ENCODE measurements at places on chromosomes 4 and X.

DNA sequence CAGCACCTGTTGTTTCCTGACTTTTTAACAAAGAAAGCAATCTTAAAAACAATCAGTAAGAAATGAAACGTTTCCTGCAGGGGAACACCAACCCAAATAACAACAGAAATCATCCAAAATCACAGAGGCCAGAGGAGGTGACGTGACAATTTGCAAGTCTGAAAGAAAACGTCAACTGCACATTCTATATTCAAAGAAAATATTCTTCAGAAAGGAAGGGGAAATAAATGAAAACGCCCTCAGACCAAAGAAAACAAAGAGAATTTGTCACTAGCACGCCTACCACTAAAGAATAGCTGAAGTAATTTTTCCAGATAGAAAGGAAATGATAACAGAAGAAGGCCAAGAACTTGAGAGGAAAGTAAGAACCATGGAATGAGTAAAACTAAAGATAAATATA, 74.4 kb downstream of the CASP3 start:
- DNase-seq, result no peak

- no peak for DNase-seq
Observed at GRCh38 chr4:75630937-75631329, 605 bp upstream of the CDKL2 start.

DNA sequence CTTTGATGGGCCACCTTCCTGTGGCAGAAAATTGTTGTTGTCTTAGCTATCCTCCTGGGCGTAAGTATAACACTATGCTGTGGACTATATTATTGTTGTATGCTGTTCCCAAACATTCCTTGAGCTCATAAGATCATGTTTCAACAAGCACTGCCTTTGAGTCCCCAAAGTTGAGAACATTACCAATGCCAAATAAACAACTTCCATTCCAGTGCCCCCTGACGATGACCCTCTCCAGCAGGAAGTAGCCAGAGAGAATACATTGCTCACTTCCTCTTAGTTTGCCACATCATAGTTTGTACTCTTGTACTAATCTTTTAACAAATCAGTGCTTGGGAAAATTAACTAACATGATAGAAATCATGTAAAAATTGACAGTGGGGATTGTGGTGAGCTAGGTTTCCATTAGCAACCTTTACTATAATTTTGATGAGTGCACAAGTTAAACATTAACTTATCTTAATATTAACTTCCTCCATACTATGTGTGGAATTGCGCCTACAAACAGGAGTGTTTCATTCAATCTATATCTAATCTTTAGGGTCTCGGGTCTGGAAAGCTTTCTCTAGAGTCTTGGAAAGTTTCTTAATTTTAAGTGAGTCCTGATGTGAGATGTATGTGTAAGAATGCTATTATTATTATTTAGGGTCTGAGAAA, 20.3 kb upstream of the DHX15 start:
- no peak for DNase-seq

DNA sequence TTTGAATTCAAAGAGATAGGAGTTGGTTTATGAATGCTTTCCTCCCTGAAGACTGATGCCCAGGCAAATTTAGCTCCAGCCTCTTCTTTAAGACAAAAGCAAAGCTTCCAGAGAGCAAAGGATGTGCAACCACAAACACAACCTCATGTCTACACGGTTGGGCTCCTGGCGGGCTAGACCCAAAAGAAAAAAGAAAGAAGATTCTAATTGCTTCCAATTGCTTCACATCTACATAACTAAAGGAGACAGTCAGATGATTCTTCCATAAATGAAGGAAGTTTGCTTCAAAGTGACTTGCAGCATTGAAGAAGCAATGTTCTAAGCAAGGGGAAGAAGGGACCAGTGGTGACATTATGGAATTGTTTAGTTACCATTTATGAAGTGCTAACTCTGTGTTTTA, 1603.0 kb upstream of the TENM3 start:
- DNase-seq, result no peak

DNA sequence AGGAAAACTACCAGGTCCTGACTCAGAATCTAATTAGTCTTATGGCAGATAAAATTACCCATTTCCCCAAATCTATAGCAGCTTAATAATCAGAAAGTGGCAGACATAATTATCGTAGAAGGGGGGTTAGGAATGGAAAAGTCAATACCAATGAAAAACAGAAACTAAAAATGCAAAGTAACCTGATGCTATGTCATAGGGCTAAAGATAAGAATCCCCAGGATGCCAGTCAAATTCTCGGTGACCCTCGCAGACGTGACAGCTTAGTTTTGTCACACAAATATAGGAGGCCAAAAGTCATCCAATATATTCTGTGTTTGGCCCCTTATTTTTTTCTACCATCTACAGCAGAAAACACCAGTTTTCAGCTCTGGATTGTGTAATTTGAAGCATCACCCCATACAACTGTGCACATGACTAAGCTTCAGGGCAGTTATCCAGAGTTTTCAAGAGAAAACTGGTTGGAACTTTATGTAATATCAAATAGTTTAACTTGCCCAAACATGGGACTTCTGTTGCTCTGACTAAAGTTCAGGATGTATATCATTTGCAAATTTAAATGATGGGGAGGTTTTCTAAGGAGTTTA, 30.9 kb downstream of the RASSF6 start:
- DNase-seq, result no peak

GRCh38 chr4:52711834-52712250, 39.4 kb downstream of the ERVMER34-1 start:
- peak; percentile 91 for DNase-seq

DNA sequence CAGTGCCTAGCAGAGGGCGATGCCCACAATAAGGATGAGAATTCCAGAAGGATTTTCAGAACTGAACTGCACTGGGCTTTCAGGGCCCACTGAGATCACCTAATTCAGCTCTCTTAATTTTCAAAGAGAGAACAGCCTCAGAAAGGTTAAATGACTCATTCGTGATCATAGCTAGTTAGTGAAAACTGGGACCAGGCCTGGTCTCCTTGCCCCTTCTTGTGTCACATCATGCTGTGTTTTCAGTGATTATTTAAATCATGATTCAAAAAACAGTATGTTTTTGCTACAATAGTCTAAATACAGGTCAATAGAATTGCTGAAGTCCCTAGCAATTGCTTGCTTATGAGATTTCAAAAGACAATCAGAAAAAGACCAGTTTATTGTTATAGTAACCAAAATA, 136.4 kb upstream of the PLAC1 start:
- no peak for DNase-seq

- peak; percentile 5 for DNase-seq
Observed at GRCh38 chrX:47091149-47091775, 13.0 kb downstream of the RGN start.

- no peak for DNase-seq
Observed at GRCh38 chr4:160299608-160300007, 1196.7 kb downstream of the RAPGEF2 start.

- DNase-seq, result no peak
Observed at GRCh38 chr4:63700569-63700968, 708.7 kb downstream of the TECRL start.

- no peak for DNase-seq
Observed at GRCh38 chrX:31337332-31337731, 265.5 kb upstream of the FTHL17 start.

DNA sequence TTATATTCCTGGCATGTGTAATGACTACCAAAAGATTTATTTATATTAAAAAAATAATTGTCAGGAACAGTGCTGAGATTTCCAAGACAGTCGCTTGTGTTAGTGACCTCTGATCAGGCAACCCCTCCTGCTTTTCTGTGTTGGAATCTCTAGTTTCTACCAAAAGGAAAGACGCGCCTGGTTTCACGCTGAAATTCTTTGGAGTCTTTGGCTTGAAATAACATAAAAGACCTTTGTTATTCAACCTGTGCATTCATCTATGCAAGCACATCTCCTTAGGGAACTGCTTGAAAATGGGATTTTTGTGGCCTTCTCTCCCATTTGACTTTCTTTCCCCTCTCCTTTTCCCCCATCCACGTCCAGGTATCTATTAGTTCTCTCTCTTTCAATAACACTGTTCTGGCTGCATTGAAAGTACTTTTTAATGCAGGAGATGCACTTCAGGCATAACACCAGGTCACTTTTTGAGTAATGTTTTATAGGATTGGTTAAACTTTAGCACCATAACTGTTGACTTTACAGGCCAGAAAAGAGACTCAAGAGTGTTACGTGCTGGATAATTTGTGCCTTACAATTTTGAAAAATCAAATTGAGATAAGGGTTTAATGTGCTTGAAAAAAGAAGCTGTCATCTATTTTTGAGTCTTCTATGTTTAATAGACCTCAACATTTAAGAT, 172.7 kb downstream of the GPAT3 start:
- DNase-seq, result no peak

All from Kasumi-1 (cell line).